HuH-7 (cell line): ENCODE measurements at places on chromosomes 1 and 21.

- DNase-seq, result no peak
Measured at GRCh38 chr1:115458426-115459114, 120.5 kb upstream of the NGF start.

GRCh38 chr1:211520641-211521040 is 28.7 kb upstream of the RD3 start:
- DNase-seq, result peak; percentile 53

- no peak for DNase-seq
Measured at GRCh38 chr1:193335806-193336428, 149.5 kb upstream of the B3GALT2 start.

DNA sequence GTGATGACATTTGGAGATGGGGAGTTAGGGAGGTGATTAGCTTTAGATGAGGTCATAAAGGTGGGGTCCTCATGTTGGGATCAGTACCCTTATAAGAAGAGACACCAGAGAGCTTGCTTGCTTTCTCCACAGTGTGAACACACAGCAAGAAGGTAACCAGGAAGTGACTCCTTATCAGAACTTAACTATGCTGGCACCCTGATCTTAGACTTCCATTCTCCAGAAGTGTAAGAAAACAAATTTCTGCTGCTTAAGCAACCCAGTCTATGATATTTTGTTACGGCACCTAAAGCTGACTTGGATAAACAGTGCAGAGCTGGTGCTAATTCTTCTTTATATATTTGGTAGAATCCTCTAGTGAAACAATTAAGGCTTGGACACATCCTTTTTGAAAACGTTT is 346.0 kb downstream of the AGBL4 start:
- DNase-seq, result no peak

DNA sequence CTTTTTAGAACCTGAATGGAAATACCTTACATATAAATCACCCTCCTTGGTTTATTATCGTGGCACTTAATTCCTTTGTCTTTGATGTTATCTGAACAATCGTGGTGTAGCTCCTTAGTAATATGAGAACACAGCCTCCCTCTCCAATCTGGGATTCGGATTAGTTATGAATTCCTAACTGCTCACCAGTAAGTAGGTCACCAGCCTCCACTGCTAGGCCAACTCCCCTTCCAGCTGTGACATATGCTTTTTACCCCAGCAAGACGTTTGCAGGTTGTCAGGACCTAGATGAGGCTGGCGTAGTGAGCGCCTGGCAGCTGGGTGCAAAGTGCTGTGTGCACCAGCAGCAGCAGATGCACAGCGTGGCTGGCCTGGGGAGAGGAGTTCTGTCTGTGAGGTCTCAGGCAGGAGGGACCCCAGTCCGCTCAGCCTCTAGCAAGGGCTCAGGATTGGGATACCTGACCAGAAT is 38.2 kb downstream of the NTPCR start:
- DNase-seq, result no peak

DNA sequence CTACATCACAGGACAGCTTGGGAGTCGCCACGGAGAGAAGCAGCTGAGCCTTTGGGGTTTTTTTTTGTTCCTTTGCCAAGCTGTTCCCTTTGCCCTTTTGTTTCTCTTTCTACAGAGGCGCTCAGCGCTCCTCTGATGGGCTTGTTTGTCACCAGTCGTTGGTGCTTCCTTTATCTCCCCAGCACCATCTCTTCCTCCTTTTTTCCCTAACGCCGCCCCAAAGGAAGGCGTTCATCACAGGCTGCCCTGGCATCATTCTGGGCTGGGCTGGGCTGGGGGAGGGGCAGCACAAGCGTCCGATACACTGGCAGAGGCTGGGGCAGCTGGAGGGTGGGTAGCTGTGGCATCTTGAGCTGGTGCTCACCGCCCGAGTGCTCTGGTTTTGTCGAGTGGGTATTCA is 10.5 kb downstream of the IGSF21 start:
- no peak for DNase-seq

- no peak for DNase-seq
Measured at GRCh38 chr1:37485902-37486679, 11.7 kb downstream of the ZC3H12A start.

GRCh38 chr1:53461323-53462044 is 2.3 kb downstream of the DMRTB1 start:
- DNase-seq, result no peak
